ENCODE measurements at places on chromosomes 3 and 15.

DNA sequence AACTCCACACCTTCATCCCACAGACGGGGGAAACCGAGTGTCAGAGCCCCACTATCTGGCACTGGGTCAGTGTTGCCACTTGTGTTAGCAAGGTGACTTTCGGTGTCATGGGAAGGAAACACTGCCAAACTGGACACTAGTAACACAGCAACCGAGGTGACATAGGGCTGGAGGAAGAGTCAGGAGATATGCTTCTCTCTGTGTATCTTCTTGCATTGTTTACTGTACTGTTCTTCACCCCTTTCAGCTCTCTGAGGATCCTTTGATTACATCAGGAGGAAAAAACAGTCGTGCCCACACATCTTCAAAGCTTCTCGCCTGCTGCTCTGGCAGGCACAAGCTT lies 109.4 kb upstream of the RAD18 start:
- DNase-seq, result no peak

DNA sequence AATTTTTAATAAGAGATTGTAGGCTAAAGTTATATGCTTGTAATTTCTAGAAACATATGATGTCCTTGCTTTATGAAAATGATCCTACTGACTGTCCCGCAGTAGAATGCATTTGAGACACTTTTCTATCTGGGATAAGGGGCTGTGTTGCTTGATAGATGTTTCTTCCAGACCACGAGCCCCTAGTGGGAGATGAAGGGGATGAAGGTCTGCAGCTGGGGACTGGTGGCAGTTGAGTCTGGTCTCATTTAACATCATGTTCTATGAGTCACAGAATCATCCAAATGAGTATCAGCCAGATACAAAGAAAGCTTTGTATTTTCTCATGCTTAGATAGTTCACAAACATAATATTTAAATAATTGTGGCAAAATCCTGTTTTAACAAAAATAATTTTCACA lies 84.3 kb upstream of the PRTG start:
- DNase-seq, result no peak

- no peak for DNase-seq
Measured at GRCh38 chr3:13188181-13188779, 115.1 kb upstream of the IQSEC1 start.

DNA sequence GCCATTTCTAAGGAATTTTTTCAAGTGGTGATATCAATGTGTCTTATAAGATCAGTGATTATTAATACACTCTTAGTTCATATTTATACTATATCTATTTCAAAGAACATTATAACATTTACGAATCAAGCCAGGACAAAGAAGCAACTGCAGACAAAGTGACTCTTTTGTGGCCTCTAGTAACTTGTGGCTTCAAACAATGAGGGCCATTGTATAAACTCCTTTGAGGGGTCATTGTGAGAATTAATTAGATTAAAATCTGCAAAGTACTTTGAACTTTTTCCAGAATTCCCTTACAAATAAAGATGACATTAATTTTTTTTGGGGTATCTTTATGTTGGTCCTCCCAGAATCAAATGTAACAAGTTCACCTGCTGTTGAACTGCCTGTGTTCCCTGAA lies 12.3 kb upstream of the SLC30A4 start:
- no peak for DNase-seq

GRCh38 chr3:42936157-42936981 lies 30.4 kb downstream of the ZNF662 start:
- no peak for DNase-seq

DNA sequence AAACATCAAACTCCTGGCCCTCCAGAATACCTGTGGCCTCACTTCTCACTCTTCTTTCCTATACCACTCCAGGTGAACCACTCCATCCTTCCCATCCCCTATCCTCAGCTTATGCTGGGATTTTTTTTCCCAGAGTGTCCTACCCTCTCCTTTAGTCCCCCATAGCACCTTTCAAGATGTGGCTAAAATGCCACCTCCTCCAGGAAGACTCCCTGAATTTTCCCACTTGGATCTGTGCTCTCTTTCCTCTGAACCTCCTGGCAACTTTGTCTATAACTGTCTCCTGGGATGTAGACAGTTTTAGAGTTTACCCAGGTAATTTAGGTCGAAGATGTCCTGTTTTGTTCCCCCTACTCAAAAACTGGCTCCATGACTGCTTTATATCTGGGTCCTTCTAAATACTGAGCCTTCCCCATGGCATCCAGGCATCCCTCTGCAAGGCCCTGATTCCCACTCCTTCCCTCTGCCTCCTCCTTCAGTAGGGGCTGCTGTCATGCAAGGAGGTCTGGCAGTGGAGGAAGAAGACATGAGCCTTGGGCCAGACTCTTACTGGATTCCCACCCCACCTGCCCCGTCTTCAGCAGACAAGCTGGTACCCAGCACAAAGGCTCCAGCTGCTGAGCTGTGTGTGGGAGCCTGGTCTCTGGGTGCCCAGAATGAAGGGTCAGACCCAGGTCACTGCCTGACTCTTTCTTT lies 161.5 kb downstream of the SMAD6 start:
- no peak for DNase-seq

GRCh38 chr3:41652931-41653330 lies 309.0 kb downstream of the ULK4 start:
- DNase-seq, result no peak

DNA sequence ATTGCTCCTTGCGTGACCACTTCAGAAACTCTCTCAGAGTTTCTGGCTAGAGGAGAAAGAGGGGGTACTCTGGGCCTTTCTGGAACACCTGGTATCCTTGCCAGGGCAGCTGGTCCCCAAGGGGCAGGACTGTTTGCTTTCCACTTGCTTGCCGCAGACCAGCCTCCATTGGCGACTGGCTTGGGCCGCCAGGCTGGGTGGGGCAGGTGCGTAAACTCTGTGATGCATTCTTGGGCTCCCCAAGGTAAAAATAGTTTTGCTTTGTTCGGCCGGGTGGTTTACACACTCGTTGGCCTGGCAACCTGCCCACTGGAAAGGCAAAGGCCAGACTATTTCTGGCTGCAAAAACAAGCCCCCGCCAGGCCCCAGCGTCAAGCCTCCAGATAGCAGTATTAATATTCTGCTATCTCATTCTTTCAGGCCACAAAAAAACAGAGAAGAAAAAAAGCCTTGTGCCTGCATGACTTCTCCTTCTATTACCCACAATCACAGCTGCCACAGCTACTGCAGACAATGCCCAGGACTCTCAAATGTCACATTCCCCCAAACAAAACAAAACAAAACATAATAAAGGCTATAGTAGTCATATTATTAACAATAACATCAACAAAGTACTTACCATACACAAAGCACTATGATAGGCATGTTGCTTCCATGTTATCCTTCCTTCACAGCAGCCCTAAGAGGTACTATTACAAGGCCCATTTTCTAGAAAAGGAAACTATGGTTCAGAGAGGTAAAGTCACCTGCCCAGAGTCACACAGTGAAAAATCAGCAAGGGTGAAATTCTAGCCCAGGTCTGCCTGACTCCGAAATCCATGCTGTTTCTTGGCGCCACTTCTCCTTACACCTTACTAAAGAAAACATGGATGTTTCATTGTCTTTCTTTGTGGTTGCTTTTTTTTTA lies 14.0 kb upstream of the SSUH2 start:
- no peak for DNase-seq

- no peak for DNase-seq
Measured at GRCh38 chr3:133123636-133124035, 85.4 kb downstream of the TMEM108 start.

DNA sequence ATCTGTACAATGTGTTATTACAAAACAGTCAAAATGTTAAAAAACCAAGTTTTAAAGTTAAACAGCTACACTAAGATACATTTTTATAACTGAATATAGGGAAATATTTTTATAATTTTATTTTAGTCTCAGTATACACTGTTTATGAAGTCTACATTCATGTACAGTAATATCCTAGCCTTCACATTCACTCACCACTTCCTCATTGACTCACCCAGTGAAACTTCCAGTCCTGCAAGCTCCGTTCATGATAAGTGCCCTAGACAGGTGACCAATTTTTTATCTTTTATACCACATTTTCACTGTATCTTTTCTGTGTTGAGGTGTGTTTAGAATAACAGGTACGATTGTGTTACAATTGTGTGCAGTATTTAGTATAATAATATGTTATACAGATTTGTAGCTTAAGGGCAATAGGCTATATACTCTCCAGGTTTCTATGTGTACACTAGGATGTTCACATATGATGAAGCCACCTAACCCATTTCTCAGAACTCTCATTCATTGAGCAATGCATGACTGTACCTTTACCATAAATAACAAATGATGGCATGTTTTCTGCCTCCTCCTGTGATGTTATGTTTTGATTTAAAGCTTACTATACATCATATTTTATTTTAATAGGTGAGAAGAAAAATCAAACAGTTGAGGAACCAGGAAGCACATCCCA lies 388.4 kb upstream of the NDN start:
- DNase-seq, result no peak

- no peak for DNase-seq
Measured at GRCh38 chr3:29240248-29240647, 40.6 kb upstream of the RBMS3 start.

DNA sequence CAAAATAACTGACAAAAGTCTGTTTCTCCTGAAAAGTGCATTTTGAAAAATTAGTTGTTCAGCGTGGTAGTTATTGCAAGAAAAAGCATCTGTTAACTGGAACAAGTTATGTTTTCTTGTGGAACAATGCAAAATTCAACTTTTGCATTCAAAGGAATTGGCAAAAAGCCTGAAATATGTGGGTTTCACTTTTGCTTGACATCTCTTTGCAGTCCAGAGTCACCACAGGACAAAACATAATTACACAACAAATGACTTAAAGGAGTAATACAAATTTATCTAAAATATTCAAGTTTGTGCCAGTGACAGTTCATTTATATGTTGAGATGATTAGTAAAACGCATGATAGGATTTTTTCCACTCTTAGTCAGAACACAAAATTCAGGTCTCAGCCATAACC lies 96.3 kb upstream of the P2RY1 start:
- DNase-seq, result no peak

Measured in activated T-helper 1 cell treated with anti-CD3 and anti-CD28 coated beads, Interleukin-2, amount 50 U/mL, for 16 hours (primary cell).